ENCODE measurements at places on chromosomes 6 and 20. TPM values are rescaled to one million over a fixed set of nuclear protein-coding genes. Genes with fewer than 3 reads are reported as not detected.

DNA sequence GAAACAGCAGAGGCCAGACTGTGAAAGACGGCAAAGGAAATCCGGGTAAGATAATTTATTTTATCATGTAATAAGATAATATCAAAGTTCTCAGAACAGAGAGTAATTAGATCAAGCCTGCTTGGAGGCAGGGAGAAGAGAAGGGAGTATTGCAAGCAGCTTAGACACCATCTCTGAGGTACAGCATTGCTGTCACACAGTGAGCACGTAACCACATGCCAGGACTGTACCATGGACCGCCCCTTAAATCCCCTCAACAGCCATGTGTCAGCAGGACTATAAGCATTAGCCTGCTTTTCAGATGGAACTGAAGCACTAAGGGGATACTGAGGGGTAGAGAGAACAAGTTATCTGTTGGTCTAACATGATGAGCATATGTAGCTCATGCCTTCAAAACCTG lies 141.5 kb downstream of the C6orf118 start:
- DNase-seq, result no peak

Gene SDC4
- total RNA-seq, result 2.3 TPM

GRCh38 chr6:51199105-51199552 lies 380.5 kb downstream of the TFAP2B start:
- no peak for DNase-seq

Gene SLC22A2
- total RNA-seq, result not detected

GRCh38 chr6:87573307-87574024 lies 16.3 kb downstream of the RARS2 start:
- no peak for DNase-seq

Gene LY86
- 77.3 TPM for total RNA-seq

- no peak for DNase-seq
Measured at GRCh38 chr20:48180618-48181017, 395.3 kb upstream of the SULF2 start.

- peak; percentile 36 for DNase-seq
Measured at GRCh38 chr20:35144694-35145093, 2.4 kb downstream of the EDEM2 start.

Gene PDYN
- total RNA-seq, result not detected

Gene ULBP1
- not detected for total RNA-seq

Gene ADGB
- total RNA-seq, result not detected

- no peak for DNase-seq
Measured at GRCh38 chr20:45156713-45157112, 18.0 kb upstream of the PI3 start.

DNA sequence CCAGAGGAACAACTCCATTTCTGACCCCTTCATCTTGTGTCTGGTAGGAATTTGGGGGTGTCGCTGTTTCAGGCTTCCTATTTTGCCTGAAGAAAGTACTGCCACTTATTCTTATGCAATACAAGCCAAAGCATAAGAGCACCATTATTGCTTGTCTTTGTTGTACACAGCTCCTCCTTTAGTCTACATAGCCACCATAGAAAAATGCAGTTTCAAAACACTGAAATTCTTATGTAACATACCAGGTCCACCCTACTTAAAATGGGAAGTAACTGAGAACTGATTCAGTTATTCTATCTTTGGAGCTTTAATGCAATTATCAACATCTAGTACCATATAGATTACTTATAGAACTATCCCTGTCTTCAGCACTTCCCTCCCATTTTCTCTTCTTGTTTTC lies 255.5 kb downstream of the ARHGAP18 start:
- no peak for DNase-seq

DNA sequence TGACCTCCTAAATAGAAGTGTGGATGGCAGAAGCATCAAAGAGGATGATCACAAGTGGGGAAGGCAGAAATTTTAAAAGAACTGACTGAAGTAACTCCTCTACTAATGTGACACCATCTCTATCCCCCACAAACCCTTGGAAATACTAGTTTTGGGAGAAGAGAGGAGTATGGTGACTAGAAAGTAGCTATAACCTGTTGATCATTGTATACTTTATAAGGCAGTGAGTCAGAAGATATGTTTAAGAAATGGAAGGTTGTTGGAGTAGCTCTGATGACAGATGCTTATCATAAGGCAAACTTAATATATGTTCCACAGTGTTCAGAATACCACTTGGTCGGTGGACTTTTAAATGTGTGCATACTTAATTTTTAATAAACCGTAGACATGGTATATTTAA lies 116.6 kb downstream of the ZFAND3 start:
- DNase-seq, result no peak

Measured in GM12878 (cell line).